Stomach (tissue), 19 donors: ENCODE measurements at places on chromosomes 11 and 22. TPM values are rescaled to one million over a fixed set of nuclear protein-coding genes. Genes with fewer than 3 reads are reported as not detected.

SGSM1 gene
- total RNA-seq: 3.7 TPM

OSBP2 gene
- 0.58 TPM for total RNA-seq

MS4A7 gene
- total RNA-seq: 24.6 TPM

UBQLN3 gene
- total RNA-seq: 1.1 TPM

KCNK7 gene
- total RNA-seq: 2.6 TPM

C11orf16 gene
- total RNA-seq: not detected

KDM4D gene
- not detected for total RNA-seq

GDPD4 gene
- not detected for total RNA-seq

ZFTA gene
- 1.8 TPM for total RNA-seq

GRK2 gene
- total RNA-seq: 113 TPM

MAJIN gene
- total RNA-seq: not detected

ALX4 gene
- total RNA-seq: not detected

DNA sequence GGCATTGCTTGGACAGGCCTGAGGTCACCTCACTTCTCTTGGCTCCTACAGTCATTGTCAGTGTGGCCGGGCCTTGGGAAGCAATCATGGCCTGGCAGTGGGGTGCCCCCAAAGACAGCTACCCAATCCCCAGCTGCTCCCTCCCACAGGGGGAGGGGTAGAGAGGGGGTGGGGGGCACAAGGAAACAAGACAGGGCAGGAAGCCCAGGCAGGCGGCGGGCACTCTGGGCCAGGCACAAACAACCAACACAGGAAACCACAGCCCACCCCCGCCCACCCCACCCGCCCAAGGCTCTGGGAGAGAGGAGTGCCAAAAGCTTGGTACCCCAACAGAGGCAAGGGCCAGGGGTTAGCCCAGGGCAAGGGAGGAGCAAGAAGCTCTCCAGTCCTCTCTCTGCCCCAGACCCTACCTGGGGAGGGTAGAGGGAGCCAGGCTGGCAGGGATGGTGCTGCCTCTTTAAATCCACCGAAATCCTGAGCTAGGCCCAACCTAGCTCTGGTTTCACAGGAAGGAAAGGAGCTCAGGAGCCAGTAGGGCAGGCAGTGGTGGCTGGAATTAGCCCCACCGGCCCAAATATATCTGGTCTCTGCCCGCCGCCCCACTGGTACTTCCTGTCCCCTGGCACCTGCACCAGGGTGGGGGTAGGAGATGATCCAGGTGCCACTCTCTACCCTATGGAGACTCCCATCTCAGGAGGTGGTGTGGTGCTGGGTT, 12.2 kb downstream of the BCL9L start:
- no peaks in the 10 kb centered on the region for H3K27me3 ChIP-seq
- DNase-seq: no peak
- peaks cover 2% of the 10 kb centered on the region for H3K36me3 ChIP-seq
- H3K4me3 ChIP-seq: peak overlapping the region; percentile 7
- H3K4me1 ChIP-seq: peaks cover 100% of the 10 kb centered on the region

DNA sequence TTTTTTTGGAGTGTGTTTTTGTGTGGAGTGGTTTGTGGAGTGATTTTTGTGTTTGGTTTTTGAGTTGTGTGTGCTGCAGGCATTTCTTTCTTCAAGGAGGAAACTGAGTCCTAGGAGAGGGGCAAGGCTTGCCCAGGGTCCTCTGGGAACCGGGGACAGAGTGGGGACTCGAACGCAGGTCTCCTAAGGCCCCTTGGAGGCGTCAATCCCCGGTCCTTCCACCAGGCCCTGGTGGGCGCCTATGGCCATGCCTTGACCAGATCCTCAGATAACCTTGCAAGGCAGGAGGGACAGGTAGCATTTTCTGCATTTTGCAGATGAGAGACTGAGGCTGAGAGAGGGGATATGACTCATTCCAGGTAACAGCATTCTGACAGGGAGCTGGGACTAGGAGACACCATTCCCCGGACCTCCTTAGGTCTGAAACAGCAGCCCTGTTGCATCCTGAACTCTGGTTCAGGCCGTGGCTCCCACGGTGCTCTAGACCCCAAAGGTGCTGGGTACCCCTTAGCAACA, 39.1 kb downstream of the MYO7A start:
- peaks cover 4% of the 10 kb centered on the region for H3K4me1 ChIP-seq
- H3K36me3 ChIP-seq: no peaks in the 10 kb centered on the region
- H3K27me3 ChIP-seq: no peaks in the 10 kb centered on the region
- no peak for DNase-seq
- H3K27ac ChIP-seq: no peak overlapping the region

GRCh38 chr11:19557720-19558140, 154.9 kb upstream of the NAV2 start:
- H3K27ac ChIP-seq: no peak overlapping the region
- H3K36me3 ChIP-seq: no peaks in the 10 kb centered on the region
- no peak overlapping the region for H3K4me3 ChIP-seq
- H3K27me3 ChIP-seq: no peaks in the 10 kb centered on the region

GRCh38 chr11:123796226-123796625, 9.9 kb downstream of the OR6M1 start:
- H3K27ac ChIP-seq: no peak overlapping the region
- H3K36me3 ChIP-seq: no peaks in the 10 kb centered on the region
- DNase-seq: no peak

DNA sequence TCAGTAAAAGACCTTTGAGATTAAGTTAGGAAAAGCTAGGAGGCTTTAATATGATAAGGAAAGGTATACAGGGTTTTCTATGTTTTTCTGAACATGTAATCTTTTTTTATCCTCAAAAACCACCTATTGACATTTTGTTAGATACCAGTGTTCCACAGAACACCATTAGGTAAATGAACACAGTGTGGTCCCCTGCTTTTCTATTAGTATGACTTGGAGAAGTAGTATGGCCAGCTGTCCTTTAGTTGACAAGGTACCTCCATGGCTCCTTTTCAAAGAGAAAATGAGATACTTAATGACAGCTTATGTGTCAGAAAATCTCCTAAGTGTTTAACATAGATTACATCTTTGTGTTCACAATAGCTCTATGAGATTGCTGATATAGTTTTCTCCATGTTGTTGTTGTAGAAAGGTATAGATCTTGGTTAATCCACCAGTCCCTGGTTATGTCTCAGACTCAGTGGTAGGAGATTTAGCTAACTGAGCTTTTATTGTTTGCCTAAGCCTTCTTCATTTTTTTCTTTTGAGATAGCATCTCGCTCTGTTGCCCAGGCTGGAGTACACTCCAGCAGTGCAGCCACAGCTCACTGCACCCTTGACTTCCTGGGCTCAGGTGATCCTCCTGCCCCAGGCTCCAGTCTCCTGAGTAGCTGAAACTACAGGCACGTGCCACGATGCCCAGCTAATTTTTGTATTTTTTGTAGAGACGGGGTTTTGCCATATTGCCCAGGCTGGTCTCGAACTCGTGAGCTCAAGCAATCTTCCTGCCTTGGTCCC, 46.0 kb downstream of the STIM1 start:
- no peaks in the 10 kb centered on the region for H3K36me3 ChIP-seq
- no peaks in the 10 kb centered on the region for H3K27me3 ChIP-seq
- no peak for DNase-seq
- peaks cover 42% of the 10 kb centered on the region for H3K4me1 ChIP-seq
- no peak overlapping the region for H3K4me3 ChIP-seq

GRCh38 chr22:30227438-30228228, 18.9 kb downstream of the LIF start:
- H3K27me3 ChIP-seq: no peaks in the 10 kb centered on the region
- H3K36me3 ChIP-seq: no peaks in the 10 kb centered on the region
- DNase-seq: no peak
- no peaks in the 10 kb centered on the region for H3K4me1 ChIP-seq
- no peak overlapping the region for H3K4me3 ChIP-seq

- DNase-seq: no peak
- no peaks in the 10 kb centered on the region for H3K36me3 ChIP-seq
- peak overlapping the region; percentile 63 for H3K27ac ChIP-seq
These were observed 15.9 kb downstream of the LSP1 start for GRCh38 chr11:1868636-1869291.

DNA sequence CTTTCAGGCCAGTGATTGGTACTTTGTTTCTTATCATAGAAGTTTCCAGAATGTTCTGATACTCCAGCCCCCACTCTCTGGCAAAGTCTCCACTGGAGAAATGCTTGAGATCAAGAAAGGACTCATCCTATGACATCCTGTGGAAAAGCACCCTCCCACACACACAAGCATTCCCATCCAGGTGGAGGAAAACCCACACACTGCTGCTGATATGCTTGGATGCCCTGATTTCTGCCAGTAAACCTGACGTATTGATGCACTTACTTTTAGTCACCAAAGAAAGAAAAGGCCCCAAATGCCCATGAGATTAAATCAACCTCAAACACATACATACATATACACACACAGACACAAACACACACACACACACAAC, 9.2 kb upstream of the SLC5A12 start:
- H3K4me1 ChIP-seq: no peaks in the 10 kb centered on the region
- no peak overlapping the region for H3K27ac ChIP-seq
- H3K27me3 ChIP-seq: no peaks in the 10 kb centered on the region
- no peak for DNase-seq
- H3K4me3 ChIP-seq: no peak overlapping the region
- no peaks in the 10 kb centered on the region for H3K36me3 ChIP-seq

GRCh38 chr11:774873-775592, 2.3 kb downstream of the GATD1 start:
- H3K27me3 ChIP-seq: no peaks in the 10 kb centered on the region
- DNase-seq: no peak
- peaks cover 40% of the 10 kb centered on the region for H3K36me3 ChIP-seq
- no peak overlapping the region for H3K4me3 ChIP-seq
- H3K27ac ChIP-seq: peak overlapping the region; percentile 38

DNA sequence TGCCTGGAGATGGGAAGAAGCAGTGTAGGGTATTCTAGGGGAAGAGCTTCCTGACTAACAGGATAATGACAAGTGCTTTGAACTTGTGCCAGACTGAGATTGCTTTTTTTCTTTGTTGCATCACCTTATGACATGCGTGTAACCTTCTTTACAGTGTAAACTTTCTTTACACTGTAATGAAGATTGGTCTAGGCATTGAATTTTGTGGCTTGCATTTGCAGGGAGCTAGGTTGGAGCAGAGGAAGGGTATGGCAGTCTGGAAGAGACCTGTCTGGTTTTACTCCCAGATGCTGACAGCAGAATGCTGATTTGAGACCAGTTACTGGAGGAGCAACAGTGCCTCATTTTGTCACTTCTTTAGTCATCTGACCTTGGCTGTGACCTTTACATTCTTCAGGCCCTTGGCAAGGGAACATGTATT, 5.6 kb downstream of the DDB2 start:
- H3K27me3 ChIP-seq: no peaks in the 10 kb centered on the region
- peaks cover 39% of the 10 kb centered on the region for H3K4me1 ChIP-seq
- H3K36me3 ChIP-seq: peaks cover 70% of the 10 kb centered on the region
- H3K4me3 ChIP-seq: no peak overlapping the region
- no peak for DNase-seq
- H3K27ac ChIP-seq: no peak overlapping the region

DNA sequence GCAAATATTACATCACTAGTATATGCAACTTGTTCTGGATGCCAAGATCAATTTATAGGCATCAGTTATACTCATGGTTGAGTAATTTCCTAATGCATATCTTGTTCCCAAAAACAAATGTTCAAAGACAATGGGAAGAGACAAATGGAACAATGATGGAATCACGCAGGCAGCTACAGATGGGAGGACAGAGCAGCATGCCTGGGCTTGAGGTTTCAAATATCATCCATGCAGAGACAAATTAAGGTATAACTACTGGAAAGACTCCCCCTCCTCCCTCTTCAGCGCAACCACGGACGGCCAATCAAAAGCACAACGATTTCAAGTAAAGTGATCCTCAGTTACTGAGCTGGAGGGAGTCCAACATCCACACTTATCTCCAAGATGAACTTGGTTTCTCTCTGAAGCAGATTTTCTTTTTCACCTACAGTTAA, 106.8 kb downstream of the CCDC83 start:
- H3K27me3 ChIP-seq: no peaks in the 10 kb centered on the region
- no peaks in the 10 kb centered on the region for H3K4me1 ChIP-seq
- no peaks in the 10 kb centered on the region for H3K36me3 ChIP-seq
- no peak overlapping the region for H3K4me3 ChIP-seq
